ENCODE measurements at places on chromosomes 13 and 19. TPM values are rescaled to one million over a fixed set of nuclear protein-coding genes. Genes with fewer than 3 reads are reported as not detected.

Gene KLC3
- not detected for total RNA-seq

Gene CD37
- 0.94 TPM for total RNA-seq

Gene CLN5
- total RNA-seq: 36.9 TPM

Gene KLK3
- total RNA-seq: not detected

Gene NANOS3
- total RNA-seq: 3.8 TPM

Gene CAPNS1
- total RNA-seq: 77.6 TPM

Gene CYP4F8
- not detected for total RNA-seq

Gene C2CD4C
- 14.7 TPM for total RNA-seq

Gene ZNF208
- total RNA-seq: 14.7 TPM

Gene MISP3
- 0.63 TPM for total RNA-seq

Gene CALR3
- not detected for total RNA-seq

Gene SIGLECL1
- total RNA-seq: not detected

Gene LSR
- 3.1 TPM for total RNA-seq

Gene ZNF90
- 7.5 TPM for total RNA-seq

Gene COX6B2
- total RNA-seq: not detected

Gene FPR3
- total RNA-seq: not detected

Gene RAB3A
- total RNA-seq: 75.4 TPM

Measured in parietal lobe (tissue), 2 donors.